ENCODE measurements at places on chromosomes 16 and 17.

- no peak for DNase-seq
Observed at GRCh38 chr17:65485388-65486299, 75.8 kb downstream of the AXIN2 start.

GRCh38 chr16:31886227-31886626 lies 12.6 kb downstream of the ZNF267 start:
- DNase-seq = no peak

GRCh38 chr16:1453316-1453715 lies 9.0 kb upstream of the CCDC154 start:
- no peak for DNase-seq

- peak; percentile 75 for DNase-seq
Observed at GRCh38 chr16:86508947-86509758, 1.2 kb upstream of the FOXF1 start.

DNA sequence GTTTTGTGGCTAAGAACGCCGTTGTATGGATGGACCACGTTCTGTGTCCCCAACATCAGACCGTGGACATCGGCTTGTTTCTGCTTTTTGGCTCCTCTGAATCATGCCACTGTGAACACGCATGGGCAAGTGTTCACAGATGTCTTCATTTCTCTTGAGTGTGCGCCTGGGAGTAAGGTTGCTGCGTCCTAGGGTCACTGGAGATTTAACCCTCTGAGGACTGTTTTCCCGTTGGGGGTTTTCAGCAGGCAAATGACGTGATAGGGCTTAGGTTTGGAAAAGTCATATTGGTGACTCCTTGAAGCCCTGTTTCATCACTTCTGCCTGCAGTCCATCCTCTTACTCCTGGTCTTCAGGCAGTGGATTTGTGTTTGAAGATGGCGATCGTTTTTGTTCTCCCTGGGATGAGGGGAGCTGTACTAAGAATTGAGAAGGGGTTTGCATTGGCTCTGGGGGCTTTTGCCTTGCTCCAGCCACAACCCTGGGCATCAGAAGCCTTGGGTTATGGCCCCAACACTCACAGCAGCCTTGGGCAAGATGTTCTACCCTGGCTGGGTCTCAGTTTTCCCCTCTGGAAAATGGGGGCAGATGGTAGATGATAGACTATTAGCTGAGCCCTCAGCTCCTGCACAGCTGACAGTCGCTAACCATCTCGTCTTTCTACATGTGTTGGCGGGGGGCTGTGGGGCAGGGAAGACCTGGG lies 67.2 kb upstream of the CIBAR2 start:
- DNase-seq = no peak

DNA sequence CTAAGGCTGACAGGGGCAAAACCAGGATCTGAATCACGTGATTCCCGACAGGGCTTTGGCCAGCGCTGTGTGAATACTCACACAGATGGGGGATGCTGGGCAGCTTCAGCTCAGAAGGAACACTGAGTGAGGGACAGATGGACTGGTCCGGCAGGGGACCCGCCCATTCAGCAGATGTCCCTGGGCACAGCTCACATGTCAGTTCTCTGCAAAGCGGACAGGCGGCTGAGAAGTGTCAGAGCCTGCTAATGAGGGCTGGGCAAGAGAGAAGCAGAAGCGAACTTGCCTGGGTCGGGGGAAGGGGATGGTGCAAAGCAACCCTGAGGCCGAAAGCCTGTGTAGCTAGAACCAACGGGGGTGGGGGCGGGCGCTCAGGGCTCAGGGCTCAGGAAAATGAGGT lies 11.9 kb upstream of the GLIS2 start:
- no peak for DNase-seq

DNA sequence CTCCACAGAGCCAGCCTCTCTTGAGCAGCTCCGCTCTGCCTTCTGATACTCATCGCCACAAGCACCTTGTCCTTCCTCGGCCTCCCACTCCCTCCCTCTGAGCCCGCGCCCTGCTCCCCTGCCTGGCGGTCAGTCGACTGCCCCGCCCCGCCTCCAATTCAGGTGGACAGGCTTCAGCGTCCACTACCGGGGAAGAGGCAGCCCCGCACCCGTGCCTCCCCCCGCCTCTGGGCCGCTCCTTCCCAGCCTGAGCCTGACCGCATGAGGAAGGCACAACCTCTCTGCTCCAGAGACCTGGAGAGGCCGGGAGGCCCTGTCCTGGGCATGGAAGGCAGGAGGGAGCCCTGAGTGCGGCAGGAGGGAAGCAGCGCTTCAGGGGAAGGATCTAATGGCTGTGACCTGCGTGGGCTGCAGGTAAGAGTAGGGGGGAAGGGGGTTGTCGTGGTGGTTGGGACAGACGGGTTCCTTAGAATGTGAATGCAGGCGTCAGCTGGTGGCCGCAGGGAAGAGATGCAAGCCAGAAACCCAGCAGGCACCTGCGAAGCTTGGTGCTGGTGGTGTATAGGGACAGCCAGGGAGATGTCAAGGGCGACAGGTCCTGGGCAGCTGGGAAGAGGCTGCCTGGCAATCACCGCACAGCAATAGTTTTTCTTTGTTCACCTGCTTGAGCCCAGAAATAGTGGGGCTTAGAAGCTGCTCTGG lies 3.0 kb upstream of the SLC6A4 start:
- DNase-seq = no peak

GRCh38 chr16:81530296-81530721 lies 85.7 kb downstream of the CMIP start:
- DNase-seq = no peak

- DNase-seq = no peak
Observed at GRCh38 chr16:77873066-77873465, 84.7 kb downstream of the VAT1L start.

DNA sequence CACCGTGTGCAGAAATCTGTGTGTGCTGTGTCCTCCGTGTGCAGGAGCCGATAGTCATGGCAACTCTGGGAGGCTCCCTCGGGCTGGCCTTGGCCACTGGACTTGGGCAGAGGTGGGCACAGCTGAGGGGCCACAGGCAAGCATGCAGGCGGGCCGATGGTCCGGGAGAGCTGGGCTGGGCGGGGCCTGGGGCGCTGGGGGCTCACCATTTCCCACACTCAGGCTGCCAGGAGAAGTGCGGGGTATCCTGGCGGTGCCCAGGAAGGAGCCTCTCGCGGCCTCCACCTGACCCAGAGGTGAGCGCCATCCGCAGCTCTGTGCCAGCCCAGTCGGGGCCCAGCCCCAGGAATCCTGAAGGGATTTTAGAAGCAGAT lies 28.4 kb downstream of the BAHCC1 start:
- DNase-seq = no peak

DNA sequence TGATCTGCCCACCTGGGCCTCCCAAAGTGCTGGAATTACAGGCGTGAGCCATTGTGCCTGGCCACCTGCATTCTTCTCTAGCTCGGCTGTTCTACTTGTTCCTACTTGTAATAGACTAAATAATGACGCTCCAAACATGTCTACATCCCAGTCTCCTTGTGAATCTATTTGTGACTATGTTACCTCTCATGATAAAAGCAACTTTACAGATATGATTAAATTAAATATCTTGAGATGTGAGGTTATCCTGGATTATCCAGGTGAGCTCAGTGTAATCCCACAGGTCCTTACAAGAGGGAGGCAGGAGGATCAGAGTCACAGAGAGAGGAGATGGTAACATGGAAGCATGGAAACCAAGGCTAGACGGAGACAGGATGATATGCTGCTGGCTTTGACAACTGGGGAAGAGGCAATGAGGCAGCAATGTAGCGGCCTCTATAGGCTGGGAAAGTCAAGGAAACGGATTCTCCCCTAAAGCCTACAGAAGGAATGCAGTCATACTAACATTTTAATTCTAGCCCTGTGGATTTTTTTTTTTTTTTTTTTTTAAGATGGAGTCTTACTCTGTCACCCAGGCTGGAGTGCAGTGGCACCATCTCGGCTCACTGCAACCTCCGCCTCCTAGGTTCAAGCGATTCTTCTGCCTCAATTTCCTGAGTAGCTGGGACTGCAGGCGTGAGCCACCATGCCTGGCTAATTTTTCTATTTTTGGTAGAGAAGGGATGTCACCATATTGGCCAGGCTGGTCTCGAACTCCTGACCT lies 5.0 kb upstream of the LASP1 start:
- no peak for DNase-seq

GRCh38 chr17:83041305-83041704 lies 38.1 kb upstream of the METRNL start:
- no peak for DNase-seq

DNA sequence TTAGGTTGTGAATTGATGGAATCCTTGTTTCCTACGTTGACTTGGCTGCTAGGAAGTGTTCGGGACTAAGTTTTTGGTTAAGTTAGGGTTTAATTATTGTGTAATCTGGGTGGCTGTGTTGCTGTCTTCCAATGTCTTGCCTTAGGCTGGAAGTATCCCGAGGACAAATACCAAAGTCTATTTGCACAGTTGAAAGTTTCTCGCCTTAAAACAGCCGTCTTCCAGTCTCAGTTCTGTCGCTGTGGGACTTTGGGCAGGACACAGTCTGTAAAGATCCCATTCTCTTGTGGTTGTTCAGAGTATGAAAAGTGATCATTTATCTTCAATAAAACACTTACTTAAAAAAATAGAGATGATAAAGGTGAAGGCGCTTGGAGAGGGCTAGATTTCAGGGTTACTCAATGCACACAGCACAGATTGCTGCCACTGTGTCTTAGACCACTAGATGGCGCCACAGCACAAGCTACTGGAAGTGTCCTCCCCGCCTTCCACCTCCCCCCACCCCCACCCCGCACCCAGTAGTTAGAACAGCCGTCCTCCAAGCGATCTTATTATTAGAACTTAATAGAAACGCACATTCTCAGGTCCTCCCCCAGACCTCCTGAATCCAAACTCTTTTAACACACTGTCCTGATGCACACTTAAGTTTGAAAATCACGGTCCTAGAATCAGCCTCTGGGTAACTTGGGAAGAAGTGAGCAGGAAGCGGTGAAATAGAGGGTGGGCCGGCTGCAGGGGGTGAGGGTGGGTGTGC lies 45.8 kb downstream of the AKAP1 start:
- DNase-seq = peak; percentile 46

DNA sequence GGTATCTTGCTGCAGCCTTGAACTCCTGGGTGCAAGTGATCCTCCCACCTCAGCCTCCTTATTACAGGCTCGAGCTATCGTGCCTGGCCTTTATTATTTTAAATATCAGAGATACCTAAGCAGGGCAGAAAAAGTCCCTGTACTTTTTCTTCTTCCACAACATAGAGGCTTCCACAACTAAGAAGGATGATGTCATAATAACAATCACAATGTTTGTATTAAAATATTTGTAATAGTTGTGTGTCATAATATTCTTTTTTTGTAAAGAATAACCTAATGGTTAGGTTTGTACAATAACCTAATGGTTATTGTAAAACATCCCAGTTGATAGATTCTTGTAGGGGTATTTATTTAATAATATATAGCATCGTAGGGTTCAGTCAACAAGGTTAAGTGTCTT lies 26.7 kb upstream of the DUSP14 start:
- DNase-seq = no peak

DNA sequence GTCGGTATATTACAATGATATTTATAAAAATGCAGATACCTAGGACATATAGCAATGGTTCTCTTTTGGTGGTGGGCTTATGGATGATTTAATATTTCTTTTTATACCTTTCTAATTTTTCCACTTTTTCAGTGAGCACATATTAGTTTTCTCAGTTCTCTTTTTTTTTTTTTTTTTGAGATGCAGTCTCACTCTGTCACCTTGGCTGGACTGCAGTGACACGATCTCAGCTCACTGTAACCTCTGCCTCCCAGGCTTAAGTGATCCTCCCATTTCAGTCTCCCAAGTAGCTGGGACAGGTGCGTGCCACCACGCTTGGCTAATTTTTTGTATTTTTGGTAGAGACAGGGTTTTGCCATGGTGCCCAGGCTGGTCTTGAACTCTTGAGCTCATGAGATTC lies 15.1 kb downstream of the MAP3K14 start:
- DNase-seq = no peak

GRCh38 chr16:72961115-72961832 lies 86.7 kb downstream of the ZFHX3 start:
- no peak for DNase-seq

DNA sequence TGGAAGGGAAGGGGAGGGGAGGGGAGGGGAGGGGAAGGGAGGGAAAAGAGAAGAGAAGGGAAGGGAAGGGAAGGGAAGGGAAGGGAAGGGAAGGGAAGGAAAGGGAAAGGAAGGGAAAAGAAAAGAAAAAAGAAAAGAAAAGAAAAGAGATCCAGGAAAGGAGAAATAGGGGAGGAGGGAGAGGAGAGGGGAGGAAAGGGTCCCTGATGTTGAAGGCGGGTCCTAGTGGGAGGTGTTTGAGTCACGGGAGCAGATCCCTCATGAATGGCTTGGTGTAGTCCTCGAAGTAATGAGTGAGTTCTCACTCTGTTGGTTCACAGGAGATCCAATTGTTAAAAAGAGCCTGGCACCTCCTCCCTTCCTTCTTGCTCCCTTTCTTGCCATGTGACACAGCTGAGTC lies 6.9 kb upstream of the USP31 start:
- DNase-seq = no peak

DNA sequence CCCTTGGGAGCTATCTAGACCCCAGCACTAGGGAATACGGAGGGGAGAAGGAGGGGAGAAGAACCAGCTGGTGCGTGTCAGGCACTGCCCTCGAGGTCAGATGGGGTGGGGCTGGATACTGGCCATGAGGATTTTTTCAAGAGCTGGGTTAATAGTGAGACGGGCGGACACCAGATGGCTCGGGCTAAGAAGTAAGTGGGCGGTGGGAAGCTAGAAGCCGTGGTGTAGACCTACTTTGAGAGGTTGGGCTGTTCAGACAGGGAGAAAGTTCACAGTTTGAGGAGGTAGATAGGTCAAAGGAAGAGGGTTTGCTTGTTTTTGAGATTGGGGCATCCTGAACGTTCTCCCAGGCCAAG lies 303.8 kb downstream of the SEC14L1 start:
- no peak for DNase-seq

- no peak for DNase-seq
Observed at GRCh38 chr17:81313776-81314397, 18.8 kb upstream of the SLC38A10 start.

GRCh38 chr17:42347198-42347597 lies 41.0 kb downstream of the STAT3 start:
- DNase-seq = peak; percentile 60

GRCh38 chr17:45316434-45317110 lies at the start of gene MAP3K14:
MAP3K14 (minus strand) TSS chr17:45317020; CDS start chr17:45290745, 26,275 bp downstream.
- DNase-seq = no peak

GRCh38 chr16:84194470-84195200 lies 3.7 kb downstream of the ADAD2 start:
- no peak for DNase-seq

- DNase-seq = no peak
Observed at GRCh38 chr16:64242492-64242891, 879.4 kb downstream of the CDH11 start.

DNA sequence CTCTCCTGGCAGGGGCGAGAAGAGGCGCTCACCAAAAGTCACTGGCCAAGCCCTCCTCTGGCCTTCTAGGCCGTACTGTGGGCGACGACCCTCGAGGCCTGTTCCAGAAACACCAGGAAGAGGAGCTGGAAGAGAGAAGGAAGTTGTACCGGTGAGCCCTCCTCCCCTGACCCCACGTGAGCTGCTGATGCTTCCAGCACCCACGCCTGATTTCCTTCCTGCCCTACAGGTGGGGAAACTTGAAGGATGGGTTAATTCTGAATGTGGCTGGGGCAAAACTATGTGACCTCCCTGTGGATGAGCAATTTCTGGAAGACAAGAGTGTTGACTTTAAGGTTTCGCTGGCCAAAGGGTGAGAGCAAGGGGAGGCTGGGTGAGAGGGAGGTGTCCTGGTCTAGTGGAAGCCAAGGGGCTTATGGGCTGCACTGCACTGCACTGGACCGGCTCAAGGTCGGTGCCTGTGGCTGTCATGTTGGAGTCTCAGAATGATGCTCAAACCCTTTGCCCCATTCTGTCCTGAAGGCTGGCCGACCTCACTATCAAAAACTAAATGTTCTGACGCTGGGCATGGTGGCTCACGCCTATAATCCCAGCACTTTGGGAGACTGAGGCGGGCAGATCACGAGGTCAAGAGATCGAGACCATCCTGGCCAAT lies 6.2 kb downstream of the C17orf100 start:
- DNase-seq = no peak

Data from AG04450 (cell line).